ENCODE measurements at places on chromosomes 1 and 21.

DNA sequence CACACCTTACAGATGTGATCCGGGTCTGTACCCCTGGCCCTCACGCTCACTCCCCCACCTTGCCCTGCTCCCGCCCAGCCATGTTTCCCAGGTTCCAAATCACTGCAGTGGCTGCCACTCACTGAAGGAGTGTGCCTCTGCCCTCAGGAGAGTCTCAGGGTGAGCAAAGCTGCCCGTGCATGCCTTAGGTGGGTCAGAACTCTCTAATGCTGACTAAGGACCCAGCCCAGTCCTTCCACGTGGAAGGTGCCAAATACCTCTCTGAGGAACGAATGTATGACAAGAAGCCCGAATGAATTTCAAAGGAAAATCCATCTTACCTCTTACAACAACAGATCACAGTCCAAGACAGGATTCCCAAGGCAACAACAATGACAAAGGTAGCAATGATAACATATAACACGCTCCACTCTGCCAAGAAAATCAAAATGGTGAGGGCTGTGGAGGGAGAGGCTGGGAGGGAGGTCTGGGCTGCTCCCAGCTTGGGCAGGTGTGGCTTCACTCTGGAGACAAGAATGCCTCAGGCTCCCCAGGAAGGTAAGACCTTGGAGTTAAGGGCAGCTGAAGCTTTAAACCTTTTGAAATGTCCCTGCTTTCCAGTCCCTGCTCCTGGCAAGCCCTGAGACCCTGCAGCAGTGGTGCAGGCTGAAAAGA is 115.2 kb downstream of the KIAA0319L start:
- no peak for DNase-seq

DNA sequence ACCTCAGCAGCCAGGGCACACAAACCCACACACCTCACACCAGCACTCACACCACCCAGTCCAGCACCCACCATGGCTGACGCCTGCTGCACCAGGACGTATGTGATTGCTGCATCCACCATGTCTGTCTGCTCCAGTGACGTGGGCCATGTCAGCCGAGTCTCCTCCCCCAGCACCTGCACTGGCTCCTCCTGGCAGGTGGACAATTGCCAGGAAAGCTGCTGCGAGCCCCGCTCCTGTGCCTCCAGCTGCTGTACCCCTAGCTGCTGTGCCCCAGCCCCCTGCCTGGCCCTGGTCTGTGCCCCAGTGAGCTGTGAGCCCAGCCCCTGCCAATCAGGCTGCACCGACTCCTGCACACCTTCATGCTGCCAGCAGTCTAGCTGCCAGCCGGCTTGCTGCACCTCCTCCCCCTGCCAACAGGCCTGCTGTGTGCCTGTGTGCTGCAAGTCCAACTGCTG is at the start of gene KRTAP10-8:
Gene KRTAP10-8 (plus strand): TSS at position 51 of the 458 bp plus-strand sequence. CDS start 22 bp downstream, at position 73.
- no peak for DNase-seq

DNA sequence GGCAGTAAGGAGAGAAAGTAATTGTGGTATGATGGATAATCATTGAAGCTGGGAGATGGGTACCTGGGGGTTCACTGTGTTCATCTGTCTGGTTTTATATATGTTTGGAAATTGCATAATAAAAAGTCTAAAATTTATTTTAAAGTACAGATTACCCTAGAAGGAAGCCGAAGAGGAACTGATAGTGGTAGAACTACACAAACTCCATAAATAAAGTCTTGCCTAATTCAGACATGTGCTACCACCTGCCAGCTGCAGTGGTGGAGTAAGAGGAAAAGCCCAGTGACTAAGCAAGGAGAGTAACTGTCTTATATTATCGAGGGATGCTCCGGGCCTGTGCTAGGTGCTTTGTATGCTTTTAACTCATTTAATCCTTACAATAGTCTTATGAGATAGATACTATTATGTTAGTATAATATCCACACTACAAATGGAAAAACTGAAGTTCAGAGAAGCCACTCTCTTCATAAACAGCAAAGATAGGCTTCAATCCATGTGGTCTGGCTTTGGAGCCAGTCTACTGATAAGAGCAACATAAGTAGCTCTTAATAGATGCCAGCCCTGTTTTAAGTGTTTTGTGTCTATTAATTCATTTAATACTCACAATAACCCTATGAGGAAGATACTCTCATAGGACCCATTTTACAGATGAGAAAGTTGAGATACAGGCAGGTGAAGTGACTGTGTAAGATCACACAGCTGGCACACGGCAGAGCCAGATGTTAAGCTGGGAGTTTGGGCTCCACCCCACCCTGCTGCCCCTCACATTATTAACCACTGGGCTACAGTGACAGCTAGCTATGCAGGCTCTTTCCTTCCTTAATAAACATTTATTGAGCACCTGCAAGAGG is 56.8 kb upstream of the HNRNPU start:
- DNase-seq = no peak

DNA sequence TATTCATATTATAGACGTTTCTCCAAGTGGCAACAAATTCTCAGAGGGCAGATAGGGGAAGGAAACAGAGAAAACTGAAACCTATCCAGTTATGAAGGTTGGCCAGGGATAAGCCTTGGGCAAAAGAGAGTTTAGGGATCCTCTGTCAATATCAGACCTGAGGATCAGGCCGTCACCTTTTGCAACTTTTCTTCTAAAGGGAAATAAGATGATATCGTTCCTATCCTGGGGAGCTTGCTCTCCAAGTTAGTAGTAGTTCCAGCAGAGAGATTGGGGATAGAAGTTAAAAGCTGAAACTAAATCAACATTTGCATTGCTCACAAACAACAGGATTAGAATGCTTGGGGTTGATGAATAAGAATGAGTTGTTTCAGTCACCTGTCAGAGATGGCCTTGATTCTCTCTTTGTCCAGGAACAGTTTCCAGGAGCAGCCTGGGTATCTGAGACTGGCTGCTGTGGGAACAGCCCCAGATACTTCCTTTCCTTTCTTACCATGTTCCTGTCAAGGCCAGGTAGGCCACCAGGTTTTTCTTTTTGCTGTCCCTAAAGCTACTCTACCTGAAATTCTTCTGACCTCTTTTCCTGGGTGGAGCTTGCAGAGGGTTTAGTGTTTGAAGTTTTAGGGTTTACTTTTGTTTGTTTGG is 2.5 kb downstream of the RIIAD1 start:
- DNase-seq = no peak

GRCh38 chr1:24474193-24474592 is 28.4 kb upstream of the RCAN3 start:
- DNase-seq = no peak

- no peak for DNase-seq
Measured at GRCh38 chr1:49339043-49339442, 562.4 kb upstream of the BEND5 start.
